ENCODE measurements at places on chromosomes 7 and 10.
A peak's percentile ranks its signal among the peaks of the same experiment; 100 is the strongest.

- DNase-seq = peak; percentile 17
These were observed 64.3 kb upstream of the ANTXRL start for GRCh38 chr10:46222364-46222935.

DNA sequence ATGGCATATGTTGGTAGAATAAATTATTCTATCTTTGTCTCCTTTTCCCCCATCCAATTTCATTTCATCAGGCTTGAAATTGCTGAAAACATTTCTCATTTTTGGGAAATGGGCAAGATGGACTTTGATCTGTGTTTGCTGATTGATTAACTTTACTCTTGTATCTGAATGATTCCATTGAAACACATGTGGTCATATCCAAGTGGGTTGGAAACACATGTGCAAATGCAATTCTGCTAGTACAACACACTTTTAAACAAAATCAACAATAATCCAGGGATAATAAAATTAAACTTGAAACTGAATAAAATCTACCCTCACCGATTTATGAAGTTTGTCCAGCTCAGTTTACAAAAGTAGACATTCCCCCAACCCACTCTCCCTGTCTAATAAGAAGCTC lies 96.9 kb downstream of the EPDR1 start:
- no peak for DNase-seq

- DNase-seq = no peak
These were observed 50.7 kb downstream of the CYP2C9 start for GRCh38 chr10:94989192-94989591.

- peak; percentile 75 for DNase-seq
These were observed 10.2 kb upstream of the MRPS24 start for GRCh38 chr7:43879477-43879876.

- DNase-seq = no peak
These were observed 73.8 kb upstream of the SFMBT2 start for GRCh38 chr10:7484456-7485243.

DNA sequence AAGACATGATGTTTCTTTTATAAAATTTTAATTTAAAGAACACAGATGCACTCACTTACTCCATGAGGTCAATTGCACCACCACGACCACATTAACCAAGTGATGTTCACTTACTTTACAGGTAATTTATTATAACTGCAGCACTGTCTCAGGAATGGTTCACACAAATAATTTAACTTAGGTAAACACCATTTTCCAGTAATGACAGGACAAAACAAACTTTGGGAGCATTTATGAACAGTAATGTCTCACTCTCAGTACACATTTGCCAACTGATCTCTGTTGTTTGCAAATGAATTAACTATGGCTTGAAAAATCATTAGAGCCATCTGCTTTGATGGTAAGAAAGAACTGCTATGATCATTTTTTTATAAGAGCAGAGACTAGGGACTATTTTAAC lies 150.4 kb downstream of the ETV1 start:
- DNase-seq = no peak

GRCh38 chr7:148382596-148382995 lies 208.0 kb upstream of the C7orf33 start:
- DNase-seq = no peak

GRCh38 chr7:27146491-27147198 lies 929 bp downstream of the HOXA6 start:
- no peak for DNase-seq

GRCh38 chr7:71843676-71844075 lies 568.5 kb downstream of the CALN1 start:
- DNase-seq = no peak

GRCh38 chr7:98034081-98035035 lies 44.4 kb upstream of the OCM2 start:
- no peak for DNase-seq

GRCh38 chr10:93567277-93568104 lies 1.0 kb downstream of the FFAR4 start:
- no peak for DNase-seq

- DNase-seq = no peak
These were observed 73.1 kb downstream of the BMPR1A start for GRCh38 chr10:86829472-86829871.

- DNase-seq = no peak
These were observed 27.1 kb upstream of the ZFAND2A start for GRCh38 chr7:1187127-1187526.

- DNase-seq = no peak
These were observed 371.2 kb upstream of the LRRN3 start for GRCh38 chr7:110719741-110720140.

GRCh38 chr7:110650328-110650727 lies 440.6 kb upstream of the LRRN3 start:
- no peak for DNase-seq

GRCh38 chr7:37540917-37541316 lies 92.3 kb upstream of the ELMO1 start:
- DNase-seq = no peak

- no peak for DNase-seq
These were observed 18.1 kb downstream of the STRA8 start for GRCh38 chr7:135251496-135252391.

- DNase-seq = no peak
These were observed 74.0 kb upstream of the CARD11 start for GRCh38 chr7:3117488-3118231.

DNA sequence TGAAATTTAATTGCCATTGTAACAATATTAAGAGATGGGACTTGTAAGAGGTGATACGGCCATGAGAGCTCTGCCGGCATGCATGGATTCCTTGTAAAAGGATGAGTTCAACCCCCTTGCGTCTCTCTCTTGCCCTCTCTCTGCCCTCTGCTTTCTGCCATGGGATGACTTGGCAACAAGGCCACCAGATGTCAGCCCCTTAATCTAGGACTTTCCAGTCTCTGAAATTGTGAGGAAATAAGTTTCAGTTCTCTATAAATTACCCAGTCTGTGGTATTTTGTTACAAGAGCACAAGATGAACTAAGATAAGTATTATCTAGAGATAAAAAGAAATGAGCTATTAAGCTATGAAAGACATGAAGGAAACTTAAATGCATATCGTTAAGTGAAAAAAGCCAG lies 145.7 kb upstream of the AHR start:
- no peak for DNase-seq

DNA sequence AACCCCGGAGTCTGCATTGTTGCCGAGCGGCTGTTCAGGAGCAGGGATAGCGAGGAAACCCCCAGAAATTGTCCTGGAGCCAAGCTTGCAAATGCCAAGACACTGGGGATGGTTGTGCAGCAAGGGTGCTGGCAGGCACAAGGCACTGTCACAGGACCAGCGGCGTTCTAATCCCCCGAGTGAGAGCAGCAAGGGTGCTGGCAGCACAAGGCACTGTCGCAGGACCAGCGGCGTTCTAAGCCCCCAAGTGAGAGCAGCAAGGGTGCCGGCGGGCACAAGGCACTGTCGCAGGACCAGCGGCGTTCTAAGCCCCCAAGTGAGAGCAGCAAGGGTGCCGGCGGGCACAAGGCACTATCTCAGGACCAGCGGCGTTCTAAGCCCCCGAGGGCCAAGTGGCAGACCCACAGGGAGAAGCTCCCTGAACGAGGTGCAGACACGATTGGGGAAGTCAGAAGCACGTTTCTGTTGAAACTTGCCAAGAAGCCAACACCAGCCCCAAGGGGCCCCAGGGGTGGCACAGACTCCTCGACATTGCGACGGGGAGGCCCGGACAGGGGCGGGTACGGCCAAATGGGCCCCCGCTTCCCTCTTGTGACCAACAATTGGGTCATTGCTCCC lies 40.4 kb upstream of the INPP5A start:
- DNase-seq = no peak

DNA sequence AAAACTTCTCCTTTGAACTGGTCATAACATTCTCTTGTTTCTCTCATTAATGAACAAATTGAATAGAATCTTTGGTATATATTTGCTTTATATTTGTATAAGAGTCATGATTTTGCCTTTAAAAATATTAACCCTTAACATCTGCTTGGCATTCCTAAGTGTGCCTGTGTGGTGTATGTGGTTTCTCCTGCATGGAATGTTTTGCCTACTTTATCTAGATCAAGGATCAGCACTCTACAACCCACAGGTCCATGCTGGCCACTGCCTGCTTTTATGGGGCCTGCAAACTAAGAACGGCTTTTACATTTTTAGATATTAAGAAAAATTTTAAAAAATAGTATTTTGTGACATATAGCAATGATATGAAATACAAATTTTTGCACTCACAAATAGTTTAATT lies 4.3 kb upstream of the LAMB4 start:
- DNase-seq = no peak

DNA sequence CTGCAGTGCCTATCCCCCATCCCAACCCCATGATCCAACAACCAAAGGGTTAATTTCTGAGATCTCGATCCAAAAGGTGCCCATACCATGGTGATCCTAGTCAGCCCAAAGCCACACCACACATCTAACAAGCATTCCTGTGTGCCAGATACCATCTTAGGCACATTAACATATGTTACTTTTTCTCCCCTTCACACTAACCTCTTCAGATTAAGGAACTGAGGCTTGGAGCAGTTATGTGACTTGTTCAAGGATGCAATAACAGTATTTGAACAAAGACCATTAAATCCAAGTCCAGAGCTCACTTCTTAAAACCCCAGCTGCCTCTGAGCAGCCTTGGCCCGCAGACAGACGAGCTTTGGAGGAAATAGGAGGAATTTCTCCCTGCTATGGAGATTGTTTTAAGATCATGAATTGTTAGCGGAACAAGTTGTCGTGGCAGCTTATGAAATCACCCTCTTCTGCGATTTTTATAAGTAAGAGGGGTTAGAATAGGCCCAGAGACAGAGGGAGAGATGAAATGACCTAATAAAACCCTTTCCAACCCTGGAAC lies 327.2 kb downstream of the KCNMA1 start:
- DNase-seq = peak; percentile 28

DNA sequence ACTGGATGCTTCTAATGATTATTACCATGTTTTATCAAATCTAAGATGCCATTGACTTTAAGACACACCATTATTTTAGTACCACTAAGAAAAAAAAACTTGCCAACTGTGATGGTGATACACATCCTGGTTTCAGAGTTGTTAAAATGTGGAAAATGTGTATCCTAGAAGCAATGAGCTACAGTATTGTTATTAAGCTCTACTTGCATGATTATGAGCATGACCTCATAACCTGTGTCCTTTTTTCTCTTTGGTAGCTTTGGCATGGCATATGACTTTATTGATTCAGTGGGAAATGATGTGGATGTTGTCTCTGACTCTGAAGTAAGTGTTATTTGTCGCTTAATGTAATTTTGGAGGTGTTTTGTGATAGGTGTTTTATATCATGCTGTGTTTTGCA lies 3.3 kb downstream of the EDRF1 start:
- no peak for DNase-seq

- no peak for DNase-seq
These were observed 158.1 kb downstream of the AGMO start for GRCh38 chr7:15403751-15404150.

DNA sequence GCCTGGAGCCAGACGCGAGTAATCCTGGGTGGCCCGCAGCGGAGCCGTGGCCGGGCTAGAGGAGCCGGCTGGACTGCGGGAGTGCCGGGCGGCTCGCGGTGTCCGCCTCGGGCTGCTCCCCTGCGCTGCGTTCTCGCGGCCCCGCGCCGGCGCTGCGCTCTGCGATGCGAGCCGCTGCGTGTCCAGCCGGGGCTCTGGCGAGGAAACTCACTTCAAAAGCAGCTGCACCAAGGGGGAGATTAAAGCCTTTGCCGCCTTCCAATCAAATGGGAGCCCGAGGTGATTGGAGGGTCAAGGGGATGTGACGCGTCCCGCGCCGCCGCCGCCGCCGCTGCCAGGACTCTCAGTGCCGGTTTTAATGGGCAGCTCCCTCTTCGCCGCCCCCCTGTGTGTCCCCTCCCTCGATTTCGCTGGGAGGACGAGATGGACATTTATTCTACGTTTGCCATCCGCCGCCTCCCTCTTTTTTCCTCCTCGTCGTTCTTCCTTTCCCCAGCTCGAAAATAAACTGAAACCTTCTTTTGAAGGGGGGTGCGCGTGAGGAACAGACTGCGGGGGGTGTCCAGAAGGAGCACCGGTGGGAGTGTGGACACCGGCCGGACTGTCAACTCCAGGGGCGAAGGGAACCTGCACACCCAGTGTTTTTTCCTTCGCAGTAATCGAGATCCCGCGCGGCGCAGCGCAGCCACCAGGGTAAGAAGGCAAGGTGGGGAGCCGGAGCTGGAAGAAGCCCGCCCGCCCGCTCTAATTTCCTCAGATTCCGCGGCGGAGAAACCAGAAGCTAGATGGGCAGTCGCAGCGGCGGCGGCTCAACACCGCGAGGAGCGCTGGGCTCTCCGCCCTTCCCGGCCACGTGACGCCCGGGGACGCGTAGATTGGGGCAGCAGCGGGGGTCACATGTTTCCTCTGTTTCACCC lies at the start of gene ZNF503:
Gene ZNF503, minus strand, starts transcription at position 196 of the 917 bp plus-strand sequence. CDS start 345 bp downstream, outside the sequence.
- peak; percentile 99 for DNase-seq

DNA sequence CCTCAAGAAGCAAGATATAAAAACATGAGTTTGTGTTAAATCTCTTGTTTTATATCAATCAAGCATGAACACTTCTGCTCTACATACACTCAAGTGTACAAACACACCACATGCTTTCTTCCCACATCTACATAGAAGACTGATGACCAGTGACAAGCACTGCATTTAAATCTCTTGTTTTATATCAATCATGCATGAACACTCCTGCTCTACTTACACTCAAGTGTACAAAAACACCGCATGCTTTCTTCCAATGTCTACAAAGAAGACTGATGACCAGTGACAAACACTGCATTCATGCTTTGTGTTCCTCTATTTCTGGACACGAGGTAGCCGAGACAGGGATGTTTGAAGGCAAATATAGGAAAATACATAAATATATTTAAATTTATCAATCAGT lies 642.0 kb upstream of the PFKP start:
- DNase-seq = no peak

DNA sequence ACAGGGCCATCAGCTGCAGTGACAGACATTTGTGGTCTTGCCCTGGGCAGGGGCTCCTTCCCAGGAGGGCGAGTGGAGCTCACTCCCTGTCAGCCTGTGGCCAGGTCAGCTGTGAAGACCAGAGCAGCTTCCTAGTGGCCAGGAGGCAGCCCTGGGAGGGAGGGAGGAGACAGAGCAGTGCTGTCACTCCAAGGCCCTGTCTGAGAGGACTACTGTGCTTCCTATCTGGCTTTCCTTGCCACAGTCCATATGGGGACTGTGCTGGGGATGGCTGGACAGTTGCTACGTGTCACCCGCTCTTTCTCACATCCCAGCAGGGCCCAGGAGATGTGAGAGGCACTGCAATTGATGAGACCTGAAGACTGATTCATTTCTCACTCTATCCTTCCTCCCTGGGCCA lies 15.2 kb upstream of the ADCYAP1R1 start:
- no peak for DNase-seq

- no peak for DNase-seq
These were observed 42.3 kb downstream of the RGS10 start for GRCh38 chr10:119500123-119500795.

GRCh38 chr7:13009517-13009916 lies 322.1 kb downstream of the ARL4A start:
- DNase-seq = no peak

DNA sequence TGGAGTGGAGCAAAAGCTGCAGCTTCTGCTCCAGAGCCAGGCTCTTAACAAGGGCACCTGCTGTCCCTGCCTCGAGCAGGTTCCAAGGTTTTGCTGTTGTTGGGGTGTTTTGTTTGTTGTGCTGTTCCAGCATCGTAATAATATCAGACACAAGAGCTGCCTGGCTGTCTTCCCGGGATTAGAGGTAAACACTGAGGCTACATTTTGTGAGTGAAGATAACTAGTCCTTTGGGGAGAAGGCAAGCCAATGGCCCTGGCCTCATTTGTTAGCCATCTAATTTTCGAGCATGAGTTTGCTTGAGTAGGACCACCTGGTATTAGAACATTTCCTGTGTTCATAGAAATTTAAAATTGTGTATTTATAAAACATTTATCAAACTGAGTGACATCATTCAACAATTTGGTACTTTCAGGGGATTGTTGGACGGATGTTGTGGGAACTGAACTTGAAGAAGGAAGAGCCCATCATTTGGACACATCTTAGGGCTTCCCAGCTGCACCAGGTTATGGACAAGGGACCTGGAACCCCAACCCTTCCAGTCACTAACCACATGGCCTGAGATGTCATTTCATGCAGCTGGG lies 555.0 kb downstream of the TNS3 start:
- DNase-seq = no peak

Measured in AG10803 (cell line).